Transverse colon (tissue), 4 donors: ENCODE measurements at places on chromosomes 7 and 10. TPM values are rescaled to one million over a fixed set of nuclear protein-coding genes. Genes with fewer than 3 reads are reported as not detected.

- DNase-seq: no peak
Observed at GRCh38 chr10:58587676-58588075, 75.0 kb downstream of the BICC1 start.

GRCh38 chr10:101938305-101939007, 94.9 kb upstream of the KCNIP2 start:
- DNase-seq: no peak

- DNase-seq: no peak
Observed at GRCh38 chr7:41222746-41223145, 480.1 kb downstream of the INHBA start.

ADIRF gene
- 35.0 TPM for total RNA-seq

FAM170B gene
- total RNA-seq: not detected
